ENCODE measurements at places on chromosomes 12 and 14.
A peak's percentile ranks its signal among the peaks of the same experiment; 100 is the strongest.

GRCh38 chr14:93008381-93008780 lies 85.4 kb downstream of the CHGA start:
- peak; percentile 12 for DNase-seq

DNA sequence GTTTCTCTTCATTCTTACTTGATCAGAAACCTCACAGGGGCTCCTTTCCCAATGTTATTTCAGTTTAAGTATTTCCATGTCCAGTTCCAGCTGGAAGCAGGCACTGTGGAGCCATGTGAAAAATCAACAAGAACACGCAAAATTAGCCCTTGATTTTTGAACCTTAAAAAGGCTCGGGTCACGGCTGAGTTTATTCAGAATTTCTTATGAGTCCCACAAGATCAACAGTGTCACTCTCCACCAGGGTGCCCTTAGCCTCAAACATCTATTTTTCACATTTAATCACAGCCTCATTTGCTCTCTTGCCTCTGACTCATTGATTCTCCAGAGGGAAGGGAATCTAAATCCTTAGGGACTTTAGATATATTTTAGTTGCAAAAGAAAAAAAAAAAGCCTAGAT lies 157.7 kb upstream of the AVPR1A start:
- no peak for DNase-seq

GRCh38 chr12:24625103-24625502 lies 323.8 kb downstream of the BCAT1 start:
- no peak for DNase-seq

DNA sequence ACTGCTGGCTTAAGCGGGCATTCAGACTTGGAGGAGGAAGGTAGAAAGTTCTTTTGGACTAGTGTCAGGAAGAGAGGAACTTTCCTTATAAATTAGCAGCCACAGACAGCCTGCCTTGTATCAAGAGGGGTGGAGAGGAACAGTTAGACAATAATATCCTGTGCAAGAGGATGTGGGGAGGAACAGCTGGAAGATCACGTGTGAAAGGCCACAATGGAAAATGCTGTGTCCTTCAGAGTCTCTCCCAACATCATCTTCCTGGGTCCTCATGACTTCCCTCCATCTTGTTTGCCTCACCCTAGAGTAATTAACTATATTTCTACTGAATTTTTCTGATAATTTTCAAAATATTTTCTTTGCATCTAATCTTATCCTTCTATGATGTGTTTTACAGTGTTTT lies 117.4 kb downstream of the MGAT4C start:
- no peak for DNase-seq

DNA sequence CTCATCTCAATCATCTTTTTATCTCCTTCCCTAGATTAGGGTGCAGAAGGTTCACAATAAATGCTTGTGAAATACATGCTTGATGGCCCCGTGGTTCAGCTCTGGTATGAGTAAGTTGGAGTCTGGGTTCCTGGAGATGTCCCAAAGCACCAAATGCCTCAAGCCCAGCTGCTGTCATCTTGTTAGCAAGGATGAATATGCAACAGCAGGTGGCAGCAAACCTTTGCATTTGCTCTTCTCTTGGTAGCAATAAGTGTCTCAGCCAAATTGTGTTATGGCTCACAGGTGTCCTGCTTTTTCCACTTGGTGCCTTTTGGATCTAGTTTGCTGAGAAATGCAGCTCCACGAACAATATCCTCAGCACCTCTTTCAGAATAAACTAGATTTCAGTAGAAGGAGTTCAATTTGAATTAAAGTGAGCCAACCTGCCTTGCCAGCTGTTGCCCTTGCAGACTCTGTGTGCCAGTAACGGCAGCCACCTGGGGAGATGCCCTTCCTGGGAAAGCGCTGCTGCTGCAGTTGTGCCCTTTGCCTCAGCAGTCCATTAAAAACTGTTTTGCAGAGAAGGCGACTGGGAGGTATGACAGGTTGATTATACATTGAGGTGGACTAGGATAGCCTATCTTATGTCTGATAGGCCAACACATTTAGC lies 417.3 kb downstream of the SNAPC1 start:
- no peak for DNase-seq

GRCh38 chr14:98912655-98913054 lies 359.3 kb downstream of the BCL11B start:
- no peak for DNase-seq

DNA sequence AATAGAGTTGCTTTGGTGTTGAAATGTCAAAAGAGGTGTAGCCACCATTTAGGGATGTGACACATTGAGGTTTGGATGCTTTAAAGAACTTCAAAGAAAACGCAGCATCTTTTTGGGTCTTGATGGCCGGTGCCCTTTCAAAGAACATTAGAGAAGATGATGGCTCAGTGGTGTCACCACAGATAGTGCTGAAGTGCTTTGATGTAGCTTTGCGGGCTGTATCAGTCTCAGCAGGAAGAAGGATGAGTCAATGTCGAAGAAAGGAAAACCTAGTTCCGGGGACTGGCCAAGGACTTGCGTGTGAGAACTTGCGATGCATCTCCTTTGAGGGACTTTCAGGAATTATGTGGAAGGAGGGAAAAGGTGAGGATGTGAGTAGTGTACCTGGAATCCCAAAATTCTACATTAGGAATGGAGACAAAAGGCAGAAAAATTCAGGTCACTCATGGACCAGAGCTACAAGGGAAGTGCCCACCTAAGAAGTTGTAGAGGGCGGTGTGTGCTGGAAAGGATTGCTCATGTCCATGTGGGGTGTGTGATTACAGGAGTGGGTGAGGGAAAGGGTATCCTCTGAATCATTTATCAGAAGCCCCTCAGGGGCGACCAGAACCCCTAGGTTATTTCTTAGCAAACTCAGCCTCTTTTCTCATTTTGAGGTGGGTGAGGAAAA lies 39.7 kb upstream of the GZMB start:
- DNase-seq: no peak

DNA sequence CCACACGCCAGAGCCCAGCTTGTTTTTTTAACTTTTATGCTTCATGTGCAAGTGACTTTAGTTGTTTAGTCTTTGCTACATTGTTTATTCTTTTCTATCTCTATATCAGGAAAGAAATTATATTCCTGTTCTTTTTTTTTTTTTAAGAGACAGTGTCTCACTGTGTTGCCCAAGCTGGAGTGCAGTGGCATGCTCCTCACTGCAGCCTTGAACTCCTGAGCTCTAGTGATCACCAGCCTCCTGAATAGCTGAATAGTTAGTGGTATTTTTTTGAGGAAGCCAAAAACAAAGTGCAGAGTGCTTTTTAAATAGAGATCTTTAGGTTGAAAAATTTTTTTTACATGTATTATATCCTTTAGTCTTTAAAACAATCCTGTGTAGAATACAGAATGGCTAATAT lies 58.2 kb downstream of the ETNK1 start:
- no peak for DNase-seq

GRCh38 chr12:20716037-20716436 lies 20.9 kb downstream of the SLCO1C1 start:
- no peak for DNase-seq

DNA sequence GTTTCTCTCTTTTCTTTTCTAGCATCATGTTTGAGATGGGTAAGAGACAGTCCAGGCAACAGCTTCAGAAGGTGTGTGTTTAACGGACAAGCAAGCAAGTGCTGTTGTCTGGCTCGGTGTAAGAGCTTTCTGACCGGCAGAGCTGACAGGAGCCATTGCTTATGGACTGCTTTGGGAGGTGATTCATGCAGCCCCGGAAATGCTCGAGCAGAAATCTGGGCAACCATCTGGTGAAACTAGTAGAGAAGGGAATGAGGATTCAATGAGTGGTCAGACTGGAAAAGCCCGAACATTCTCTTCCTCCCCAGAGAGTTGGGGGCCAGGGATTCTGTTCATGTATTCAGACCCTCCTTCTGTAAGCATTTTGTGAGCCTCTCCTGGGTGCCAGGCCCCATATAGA lies 24.4 kb downstream of the TUNAR start:
- DNase-seq: no peak

- no peak for DNase-seq
Observed at GRCh38 chr12:6386491-6386890, 2.5 kb downstream of the LTBR start.

GRCh38 chr14:105416671-105417070 lies 3.0 kb upstream of the MTA1 start:
- DNase-seq: no peak
